Activated T-cell treated with anti-CD3 and anti-CD28 coated beads, Interleukin-2, amount 50 U/mL, for 72 hours (primary cell): ENCODE measurements at places on chromosomes 11 and 22. TPM values are rescaled to one million over a fixed set of nuclear protein-coding genes. Genes with fewer than 3 reads are reported as not detected.

DNA sequence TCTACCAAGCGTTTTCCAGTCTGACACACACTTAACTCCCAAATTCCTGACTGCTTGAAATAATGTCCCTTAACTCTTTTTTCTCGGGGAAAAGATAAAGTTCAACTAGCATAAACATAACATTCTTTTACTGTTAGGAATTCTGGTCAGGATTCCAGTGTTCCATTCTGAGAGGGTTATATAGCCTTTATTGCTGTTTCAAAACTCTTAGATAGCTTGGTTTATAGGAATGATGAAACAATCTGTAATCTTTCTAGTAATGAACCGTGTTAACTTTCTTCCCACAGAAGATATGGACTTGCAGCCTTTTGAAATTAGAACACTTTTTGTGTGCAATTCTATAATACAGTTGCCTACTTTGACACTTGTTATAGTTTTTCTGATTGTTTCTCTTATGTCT is 8.6 kb downstream of the REXO2 start:
- no peak for DNase-seq

DNA sequence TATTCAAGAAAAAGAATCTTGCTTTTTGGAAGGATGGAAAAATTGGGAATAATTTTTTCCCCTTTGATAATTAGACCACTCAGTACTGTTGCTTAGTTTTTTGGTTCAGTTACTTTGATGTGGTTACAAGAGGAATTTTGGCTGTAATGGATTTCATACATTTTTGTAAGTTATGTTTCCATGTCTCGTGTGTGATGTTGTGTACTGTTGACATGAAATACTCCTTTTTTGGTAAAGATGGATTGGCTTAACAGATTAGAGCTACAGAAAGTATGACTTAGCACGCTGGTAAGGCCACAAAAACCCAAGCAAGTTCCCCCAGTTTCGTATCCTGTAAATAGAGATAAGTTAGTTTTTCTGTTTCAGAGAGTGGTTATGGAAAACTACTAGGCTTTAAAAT is 11.9 kb downstream of the TBCEL start:
- DNase-seq, result peak; percentile 5

- DNase-seq, result no peak
Observed at GRCh38 chr11:85813721-85814120, 2.8 kb upstream of the SYTL2 start.

- DNase-seq, result no peak
Observed at GRCh38 chr11:3623767-3624458, 17.9 kb downstream of the ART5 start.

DNA sequence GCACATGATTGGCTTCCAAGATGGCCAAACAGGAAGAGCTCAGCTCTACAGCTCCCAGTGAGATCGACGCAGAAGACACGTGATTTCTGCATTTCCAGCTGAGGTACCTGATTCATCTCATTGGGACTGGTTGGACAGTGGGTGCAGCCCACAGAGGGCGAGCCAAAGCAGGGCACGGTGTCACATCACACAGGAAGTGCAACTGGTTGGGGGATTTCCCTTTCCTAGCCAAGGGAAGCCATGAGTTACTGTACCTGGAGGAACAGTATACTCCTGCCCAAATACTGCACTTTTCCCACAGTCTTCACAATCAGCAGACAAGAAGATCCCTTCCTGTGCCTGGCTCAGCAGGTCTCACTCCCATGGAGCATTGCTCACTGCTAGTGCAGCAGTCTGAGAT is 131.2 kb downstream of the DLG2 start:
- DNase-seq, result no peak

GRCh38 chr11:79026803-79027445 is 413.9 kb downstream of the TENM4 start:
- DNase-seq, result no peak

APOA5 gene
- not detected for total RNA-seq
